ENCODE measurements at places on chromosomes 3 and 15. TPM values are rescaled to one million over a fixed set of nuclear protein-coding genes. Genes with fewer than 3 reads are reported as not detected.

GRCh38 chr3:6994081-6994668 is 133.3 kb downstream of the GRM7 start:
- DNase-seq = no peak

DNA sequence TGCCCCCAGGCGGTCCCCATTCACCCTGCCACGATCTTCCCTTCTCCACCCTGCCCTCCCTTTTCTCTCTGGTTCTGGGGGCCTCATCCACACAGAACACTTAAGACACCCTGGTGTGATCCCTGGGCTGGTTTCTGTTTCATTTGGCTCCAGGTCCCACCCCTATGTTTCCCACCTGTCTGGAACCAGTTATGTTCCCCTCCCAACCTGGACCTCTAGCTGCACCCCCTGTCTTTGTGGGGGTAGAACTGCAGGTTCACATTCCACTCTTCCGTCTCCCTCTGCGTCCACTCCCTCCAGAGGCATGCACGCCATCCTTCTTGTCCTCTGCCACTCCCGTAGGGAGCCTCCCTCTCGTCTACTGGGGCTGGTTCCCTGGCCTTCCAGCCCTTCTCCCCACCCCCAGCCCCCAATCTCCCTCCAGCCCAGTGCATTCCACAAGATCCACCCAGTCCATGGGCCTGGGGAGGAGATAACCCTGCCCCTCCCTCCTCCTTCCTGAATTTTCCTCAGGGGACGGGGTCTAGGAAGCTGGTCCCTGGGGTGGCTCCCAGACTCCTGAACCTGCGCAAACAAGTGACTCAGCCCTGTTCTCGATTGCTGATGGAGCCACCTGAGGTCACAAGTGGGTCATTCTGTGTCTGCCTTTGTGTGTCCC is 73.8 kb downstream of the ABTB1 start:
- DNase-seq = peak; percentile 48

- no peak for DNase-seq
These were observed 61.8 kb upstream of the TMCO5A start for GRCh38 chr15:37872661-37873060.

GRCh38 chr3:128077665-128078064 is 25.4 kb downstream of the SEC61A1 start:
- no peak for DNase-seq

DNA sequence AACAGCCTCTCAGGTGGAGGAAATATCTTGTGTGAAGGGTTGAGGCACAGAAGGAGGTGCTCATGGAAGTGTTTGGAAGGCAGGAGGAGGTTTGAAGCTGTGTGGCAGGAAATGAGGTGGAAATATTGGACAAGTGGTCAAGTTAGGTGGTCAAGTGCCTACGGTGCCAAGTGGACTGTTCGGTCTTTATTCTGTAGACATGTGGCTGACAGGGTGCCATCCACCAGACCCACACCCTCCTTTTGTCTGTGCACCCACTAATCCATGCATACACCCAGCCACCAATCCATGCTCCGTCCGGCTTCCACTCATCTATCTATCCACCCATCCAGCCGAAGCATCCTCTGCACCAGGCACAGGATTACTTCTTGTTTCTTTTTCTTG is 2.2 kb downstream of the SLC6A20 start:
- DNase-seq = no peak

DNA sequence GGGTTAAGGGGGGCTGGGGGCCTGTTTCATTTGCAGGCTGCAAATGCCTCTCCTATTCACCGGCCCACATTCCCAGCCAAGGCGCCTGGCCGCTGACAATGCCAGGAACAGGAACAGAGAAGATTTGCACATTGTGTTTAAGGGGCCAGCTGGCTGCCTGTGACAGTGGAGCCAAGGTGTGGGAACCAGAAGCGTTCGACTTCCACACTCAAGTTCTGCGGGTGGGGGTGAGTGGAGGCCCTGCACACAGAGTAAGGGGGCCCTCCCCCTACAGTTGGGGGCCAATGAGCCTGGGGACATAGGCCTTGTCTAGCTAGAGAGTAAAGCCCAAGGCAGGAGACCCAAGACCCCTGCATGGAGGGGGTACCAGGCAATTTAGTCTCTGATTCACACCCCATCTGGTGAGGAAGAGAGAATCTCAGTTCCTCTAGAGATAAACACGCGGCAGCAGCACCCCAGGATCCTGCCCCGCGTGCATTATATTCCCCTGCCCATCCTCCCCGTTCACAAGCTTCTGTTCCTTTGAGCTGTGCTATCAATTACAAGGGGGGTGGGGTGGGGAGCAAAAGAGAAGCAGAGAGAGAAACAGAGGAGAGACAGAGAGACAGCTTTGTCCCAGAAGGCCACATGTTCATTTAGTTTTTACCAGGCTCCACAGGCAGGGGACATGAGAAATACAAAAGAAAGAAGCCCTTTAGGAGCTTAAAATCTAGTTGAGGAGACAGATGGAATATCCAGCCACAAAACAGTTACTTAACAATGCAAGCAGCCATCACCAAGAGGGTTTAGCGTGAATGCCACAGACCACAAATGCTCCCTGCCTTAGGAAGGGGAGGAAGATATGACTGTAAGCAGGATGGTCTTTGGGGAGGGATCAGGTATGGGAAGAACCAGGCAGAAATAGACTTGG is 9.2 kb downstream of the IGDCC3 start:
- no peak for DNase-seq

DNA sequence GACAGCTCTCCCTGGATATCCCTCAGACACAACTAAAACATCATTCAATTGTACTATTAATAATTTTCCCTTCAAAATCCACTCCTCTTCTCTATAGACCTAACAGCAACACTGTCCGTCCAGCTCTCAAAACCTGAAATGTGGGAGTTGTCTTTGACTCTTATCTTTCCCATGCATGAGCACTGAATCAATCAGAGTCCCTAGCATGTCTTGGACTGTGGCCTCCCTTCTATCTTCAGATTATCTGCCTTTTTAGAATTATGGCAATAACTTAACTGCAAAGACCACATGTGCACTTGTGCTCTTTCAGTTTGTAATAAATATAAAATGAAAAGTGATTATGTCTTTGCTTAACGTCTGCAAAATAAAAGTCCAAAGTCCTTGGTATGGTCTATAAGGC is 107.0 kb downstream of the UBE3A start:
- no peak for DNase-seq

GRCh38 chr3:134027631-134028030 is 2.1 kb downstream of the SLCO2A1 start:
- DNase-seq = no peak

DNA sequence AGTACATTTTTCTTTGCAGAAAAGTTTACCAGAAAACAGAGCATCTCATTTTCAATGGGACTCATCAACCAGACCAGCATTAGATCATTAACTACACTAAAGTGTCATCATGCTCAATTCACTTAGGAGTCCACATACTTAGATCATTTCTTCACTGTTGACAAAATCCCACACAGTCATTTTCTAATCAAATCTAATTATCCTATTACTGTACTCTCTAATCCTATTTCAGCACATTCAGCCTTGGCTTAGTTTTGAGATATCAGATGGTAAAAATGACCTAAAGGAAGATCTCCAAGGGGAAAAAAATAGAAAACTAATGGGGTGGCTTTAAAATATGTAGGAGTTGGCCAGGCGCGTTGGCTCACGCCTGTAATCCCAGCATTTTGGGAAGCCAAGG is 5.2 kb upstream of the CTXN2 start:
- DNase-seq = no peak

- DNase-seq = no peak
These were observed 239.9 kb upstream of the TPM1 start for GRCh38 chr15:62802612-62803011.

DNA sequence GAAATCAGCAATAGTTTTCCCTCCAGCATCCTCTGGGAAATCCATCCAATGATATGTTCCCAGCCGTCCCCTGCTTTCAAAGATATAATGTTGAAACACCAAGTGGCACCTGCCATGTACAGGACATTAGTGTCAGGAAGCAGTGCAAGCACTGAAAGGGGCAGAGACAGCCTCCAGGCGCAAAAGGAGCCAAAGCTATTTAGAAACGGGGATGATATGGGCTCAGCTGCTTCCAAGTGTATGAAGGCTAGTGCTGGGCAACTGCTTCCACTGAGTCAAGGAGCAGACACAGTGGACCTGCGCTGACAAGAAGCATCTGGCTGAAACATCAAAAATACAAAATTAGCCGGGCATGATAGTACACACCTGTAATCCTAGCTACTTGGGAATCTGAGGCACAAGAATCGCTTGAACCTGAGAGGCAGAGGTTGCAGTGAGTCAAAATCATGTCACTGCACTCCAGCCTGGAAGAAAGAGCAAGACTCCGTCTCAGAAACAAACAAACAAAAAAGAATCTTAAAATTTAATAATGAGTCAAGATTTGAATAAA is 119.7 kb downstream of the AQP9 start:
- DNase-seq = no peak

GRCh38 chr15:39345176-39345575 is 235.7 kb upstream of the THBS1 start:
- DNase-seq = no peak

DNA sequence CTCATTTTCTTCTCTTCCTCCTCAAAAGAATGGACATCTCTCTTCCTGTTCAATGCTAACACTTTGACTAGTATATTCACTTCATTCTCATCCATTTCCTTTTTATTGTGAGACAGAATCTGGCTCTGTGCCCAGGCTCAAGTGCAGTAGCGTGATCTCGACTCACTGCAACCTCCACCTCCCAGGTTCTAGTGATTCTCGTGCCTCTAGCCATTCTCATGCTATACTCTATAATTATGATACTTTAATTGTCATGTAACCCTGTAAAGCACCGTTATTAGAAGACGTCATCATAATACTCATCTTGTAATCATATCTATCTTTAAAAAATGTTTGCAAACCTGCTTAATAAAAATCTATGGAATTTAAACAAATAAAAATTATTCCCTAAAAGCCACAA is 107.0 kb downstream of the SHOX2 start:
- DNase-seq = no peak

DNA sequence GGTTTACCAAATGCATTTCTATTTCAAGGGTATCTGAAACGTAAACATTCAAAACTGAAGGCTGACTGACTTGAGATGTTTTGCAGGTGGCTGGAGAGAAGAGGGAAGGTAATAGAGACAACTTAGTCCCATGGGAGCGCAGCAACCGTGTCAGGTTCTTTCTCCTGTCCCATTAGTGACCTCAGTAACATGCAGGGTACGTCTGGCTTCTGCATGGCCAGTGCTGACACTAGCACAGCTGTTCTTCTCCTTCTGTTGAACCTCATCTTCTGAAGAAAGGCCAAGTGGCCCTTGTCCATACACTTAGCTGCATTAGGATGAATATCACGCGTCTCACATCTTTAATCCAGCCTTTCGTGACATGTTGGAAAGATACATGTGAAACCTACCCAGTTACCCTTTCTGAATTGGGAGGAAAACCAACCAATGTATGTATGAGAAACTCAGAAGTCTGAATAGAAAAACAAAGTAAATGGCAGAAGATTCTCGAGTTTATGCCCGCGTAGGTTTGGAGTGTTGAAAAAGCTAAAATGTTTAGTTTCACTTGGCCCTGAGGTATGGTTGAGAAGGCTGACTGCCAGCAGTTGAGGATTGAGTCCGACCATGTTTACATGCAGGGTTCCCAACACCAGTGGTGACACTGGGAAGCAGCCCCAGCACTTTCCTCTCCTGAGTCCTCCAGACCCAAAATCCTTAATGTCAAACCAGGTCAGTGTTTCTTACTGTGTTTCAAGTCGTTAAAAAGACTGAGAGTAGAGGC is 10.3 kb downstream of the NCBP2 start:
- no peak for DNase-seq

DNA sequence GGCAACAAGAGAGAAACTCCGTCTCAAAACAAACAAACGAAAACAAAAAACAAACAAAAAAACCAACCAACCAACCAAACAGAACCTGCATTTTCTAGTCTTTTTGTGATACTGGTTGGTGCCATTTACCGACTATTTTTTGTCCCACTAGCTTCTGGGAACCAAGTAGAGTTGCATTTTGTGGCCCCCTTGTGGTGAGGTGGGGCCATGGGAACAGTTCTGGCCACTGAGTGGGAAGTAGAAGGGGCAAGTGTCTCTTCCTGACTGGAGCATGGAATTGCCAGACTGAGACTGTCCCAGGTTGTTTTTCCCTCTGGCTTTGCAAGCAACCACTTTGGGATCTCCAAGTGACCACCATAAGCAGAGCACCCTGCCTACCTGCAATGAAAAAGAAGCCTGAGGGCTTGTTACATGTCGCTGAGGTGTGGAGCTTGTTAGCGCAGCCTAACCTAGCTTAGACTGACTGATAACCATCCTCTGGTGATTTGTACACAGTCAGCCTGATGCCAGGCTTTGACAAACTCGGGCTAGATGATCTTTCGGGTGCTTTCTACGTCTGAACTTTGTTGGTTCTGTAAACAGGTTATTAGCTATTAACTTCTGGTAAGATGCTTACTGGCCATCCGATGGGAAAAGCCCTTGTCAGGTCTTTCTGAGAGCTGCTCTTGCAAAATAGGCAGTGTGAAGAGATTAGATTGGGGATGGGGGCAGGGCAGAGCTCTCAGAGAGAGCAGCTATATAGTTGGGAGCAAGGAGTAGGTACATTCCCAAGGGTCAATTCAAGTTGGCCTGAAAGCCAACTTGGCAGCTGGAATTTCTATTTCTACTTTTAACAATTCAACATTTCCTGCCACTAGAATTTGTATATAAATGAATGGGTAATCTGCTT is 172.2 kb downstream of the SSR3 start:
- DNase-seq = no peak

- DNase-seq = peak; percentile 47
These were observed 205.6 kb downstream of the FEZF2 start for GRCh38 chr3:62167566-62168262.

DNA sequence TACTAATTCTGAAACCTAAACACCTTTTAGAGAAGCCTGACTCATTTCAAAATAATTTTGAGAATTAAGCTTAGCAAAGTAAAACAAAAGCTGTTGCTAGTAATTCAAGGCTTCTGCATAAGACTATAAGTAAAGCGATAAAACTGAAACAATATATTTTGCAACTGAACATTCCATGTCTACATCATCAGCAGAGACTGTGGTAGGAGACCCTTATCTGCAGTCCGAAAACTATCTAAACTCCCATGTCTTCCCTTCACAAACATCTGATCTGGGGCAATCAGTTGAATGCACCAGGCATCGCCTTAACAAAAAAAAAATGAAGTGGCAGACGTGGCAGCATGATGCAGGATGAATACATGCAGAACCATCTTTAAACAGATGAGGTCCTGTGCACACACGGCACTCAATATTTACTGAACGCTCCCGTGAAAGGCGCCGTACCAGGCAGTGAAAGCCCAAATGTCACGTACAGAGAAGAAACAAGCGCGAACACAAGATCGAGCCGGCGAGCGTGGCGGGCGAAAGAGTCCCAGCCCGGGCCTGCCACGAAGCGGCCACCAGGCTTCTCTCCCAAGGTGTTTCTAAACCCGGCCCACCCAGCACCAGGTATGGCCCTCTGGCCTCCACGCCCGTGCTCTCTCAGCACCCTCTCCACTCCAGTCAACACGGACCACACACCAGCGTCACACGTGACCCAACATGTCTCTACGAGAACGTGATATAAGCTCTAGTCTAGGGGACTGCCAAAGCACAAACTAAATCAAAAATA is 63.0 kb downstream of the CHSY1 start:
- peak; percentile 53 for DNase-seq

- DNase-seq = no peak
These were observed 8.0 kb downstream of the MESP1 start for GRCh38 chr15:89743011-89743410.

VGLL3 gene
- 3.6 TPM for total RNA-seq

P2RY13 gene
- 1.2 TPM for total RNA-seq

AADACL2 gene
- not detected for total RNA-seq

DPPA4 gene
- total RNA-seq = not detected

MRPL3 gene
- 58.8 TPM for total RNA-seq

TUSC7 gene
- not detected for total RNA-seq

SELENOT gene
- 63.3 TPM for total RNA-seq

ST3GAL6 gene
- total RNA-seq = 27.0 TPM

SERP1 gene
- total RNA-seq = 23.0 TPM
